Hepatocyte (in vitro differentiated cells): ENCODE measurements at places on chromosomes 13 and 19. TPM values are rescaled to one million over a fixed set of nuclear protein-coding genes. Genes with fewer than 3 reads are reported as not detected.
A peak's percentile ranks its signal among the peaks of the same experiment; 100 is the strongest.

The PNMA8C gene
- 0.27 TPM in 1 of 2 replicates, not detected in the other for total RNA-seq

The FGF9 gene
- 1.7 and 2.0 TPM in 2 replicates for total RNA-seq

The ZNF772 gene
- 18.5 TPM in 2 replicates for total RNA-seq

The HCST gene
- 0.97 and 1.4 TPM in 2 replicates for total RNA-seq

The ZNF724 gene
- total RNA-seq: 6.5 and 11.2 TPM in 2 replicates

- H3K4me1 ChIP-seq: no peaks in the 10 kb centered on the region
- no peak for DNase-seq
- H3K36me3 ChIP-seq: no peaks in the 10 kb centered on the region
- H3K4me3 ChIP-seq: no peak overlapping the region
Measured at GRCh38 chr13:66933994-66934393, 296.1 kb downstream of the PCDH9 start.

DNA sequence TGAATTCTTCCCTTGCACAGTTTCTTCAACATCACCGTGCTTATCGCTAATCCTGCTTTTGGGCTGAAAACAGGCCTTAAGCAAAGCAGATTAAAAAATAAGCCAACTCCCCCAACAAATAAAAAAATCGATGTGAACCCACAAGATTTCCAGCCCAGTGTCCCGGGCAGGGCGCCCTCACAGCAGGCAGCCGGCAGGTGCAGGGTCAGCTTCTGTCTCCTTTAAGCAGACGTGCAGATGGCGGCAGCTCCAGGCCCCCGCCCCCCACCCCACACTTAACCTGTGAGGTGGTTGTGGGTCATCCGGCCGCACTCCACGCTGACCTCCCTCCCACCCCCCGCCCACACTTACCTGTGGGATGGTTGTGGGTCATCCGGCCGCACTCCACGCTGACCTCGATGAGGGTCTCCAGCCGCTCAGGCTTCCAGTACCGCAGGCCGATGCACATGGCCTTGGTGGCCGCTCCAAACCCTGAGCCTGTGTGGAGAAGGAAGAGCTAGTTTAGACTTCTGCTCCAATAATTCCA lies 19.8 kb downstream of the ADPRHL1 start:
- H3K27ac ChIP-seq: no peak overlapping the region
- H3K4me1 ChIP-seq: peaks cover 7% of the 10 kb centered on the region
- no peak overlapping the region for H3K4me3 ChIP-seq
- DNase-seq: no peak
- no peaks in the 10 kb centered on the region for H3K36me3 ChIP-seq

- DNase-seq: no peak
- H3K27me3 ChIP-seq: no peaks in the 10 kb centered on the region
- H3K4me1 ChIP-seq: peaks cover 8% of the 10 kb centered on the region
Measured at GRCh38 chr19:4016486-4016885, 8.9 kb downstream of the PIAS4 start.

GRCh38 chr13:75691183-75691582 lies 55.1 kb downstream of the LMO7 start:
- H3K4me3 ChIP-seq: no peak overlapping the region
- no peak for DNase-seq
- peak overlapping the region; percentile 51 for H3K27ac ChIP-seq
- H3K36me3 ChIP-seq: no peaks in the 10 kb centered on the region
- H3K27me3 ChIP-seq: no peaks in the 10 kb centered on the region

DNA sequence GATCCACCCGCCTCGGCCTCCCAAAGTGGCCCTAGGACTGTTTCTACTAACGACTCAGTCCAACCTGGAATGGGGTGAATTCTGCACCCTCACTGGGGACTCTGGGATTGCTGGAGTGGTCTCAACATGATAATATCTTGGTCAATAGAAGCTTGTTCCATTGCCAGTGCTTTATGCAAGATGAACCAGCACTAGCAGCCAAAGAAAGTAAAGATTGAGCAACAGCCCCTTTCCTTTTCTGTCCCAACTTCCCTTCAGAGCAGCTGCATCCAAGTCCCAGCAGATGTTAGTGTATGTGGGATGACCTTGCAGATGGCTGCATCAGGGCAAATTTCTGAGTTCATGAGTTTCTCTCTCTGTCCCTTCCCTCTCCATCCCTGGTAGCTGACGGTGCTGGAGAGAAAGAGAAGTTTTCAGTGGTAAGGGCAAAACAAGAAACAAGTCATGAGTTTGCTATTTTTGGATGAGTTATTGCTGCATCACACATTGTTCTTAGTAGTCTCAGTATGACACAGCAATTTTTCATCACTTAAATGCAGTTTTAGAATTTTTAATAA lies 183.6 kb upstream of the EDNRB start:
- H3K27ac ChIP-seq: no peak overlapping the region
- H3K27me3 ChIP-seq: no peaks in the 10 kb centered on the region
- H3K4me1 ChIP-seq: no peaks in the 10 kb centered on the region

DNA sequence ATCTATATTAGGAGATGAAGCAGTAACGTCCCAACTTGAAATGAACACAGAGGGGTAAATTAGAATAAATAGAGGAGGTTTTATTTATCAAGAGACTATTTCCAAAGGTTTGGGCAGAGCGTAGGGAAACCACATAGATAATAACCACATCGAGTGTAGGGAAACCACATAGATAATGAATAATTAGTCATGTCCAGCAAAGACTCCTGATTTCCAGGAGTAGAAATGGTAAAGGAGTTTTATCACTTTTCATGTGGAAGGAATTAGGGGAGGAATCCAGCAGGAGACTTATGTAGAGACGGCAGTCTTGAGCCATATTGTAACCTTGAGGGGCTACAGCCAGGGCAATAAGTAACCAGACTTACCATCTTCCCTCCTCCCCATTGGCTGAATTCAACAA lies 136.3 kb upstream of the CSNK1A1L start:
- no peak overlapping the region for H3K4me3 ChIP-seq
- H3K36me3 ChIP-seq: no peaks in the 10 kb centered on the region
- H3K4me1 ChIP-seq: no peaks in the 10 kb centered on the region
- no peak overlapping the region for H3K27ac ChIP-seq

DNA sequence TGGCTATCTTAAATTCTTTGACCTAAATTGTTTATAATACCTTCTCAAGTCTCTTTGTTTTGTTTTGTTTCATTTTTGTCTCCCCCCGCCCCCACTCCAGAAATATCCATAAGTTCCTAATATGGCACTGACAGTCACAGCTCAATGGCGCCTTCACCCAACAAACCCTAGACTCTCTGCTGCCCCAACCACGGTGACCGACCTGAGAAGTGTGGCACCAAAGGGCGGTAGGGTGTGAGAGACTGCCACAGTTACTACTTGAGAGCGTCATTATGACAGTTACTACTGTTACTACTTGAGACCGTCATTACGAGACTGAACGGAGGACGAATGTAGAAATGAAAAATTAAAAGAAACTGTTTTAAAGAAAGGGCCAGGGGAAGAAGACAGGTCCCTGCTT lies 34.4 kb upstream of the PSPC1 start:
- H3K27ac ChIP-seq: no peak overlapping the region
- H3K4me3 ChIP-seq: no peak overlapping the region
- H3K27me3 ChIP-seq: no peaks in the 10 kb centered on the region
- no peaks in the 10 kb centered on the region for H3K36me3 ChIP-seq

GRCh38 chr13:34391076-34391475 lies 551.0 kb upstream of the NBEA start:
- no peaks in the 10 kb centered on the region for H3K36me3 ChIP-seq
- no peak for DNase-seq
- no peaks in the 10 kb centered on the region for H3K4me1 ChIP-seq
- H3K4me3 ChIP-seq: no peak overlapping the region
- H3K27me3 ChIP-seq: no peaks in the 10 kb centered on the region

GRCh38 chr13:41985788-41986508 lies 25.0 kb upstream of the VWA8 start:
- H3K4me3 ChIP-seq: no peak overlapping the region
- H3K4me1 ChIP-seq: no peaks in the 10 kb centered on the region
- H3K27me3 ChIP-seq: no peaks in the 10 kb centered on the region
- no peaks in the 10 kb centered on the region for H3K36me3 ChIP-seq
- DNase-seq: no peak

GRCh38 chr13:30033681-30034457 lies 183.5 kb upstream of the UBL3 start:
- H3K27ac ChIP-seq: peak overlapping the region; percentile 54
- no peak overlapping the region for H3K4me3 ChIP-seq
- H3K27me3 ChIP-seq: no peaks in the 10 kb centered on the region
- DNase-seq: peak; percentile 50

DNA sequence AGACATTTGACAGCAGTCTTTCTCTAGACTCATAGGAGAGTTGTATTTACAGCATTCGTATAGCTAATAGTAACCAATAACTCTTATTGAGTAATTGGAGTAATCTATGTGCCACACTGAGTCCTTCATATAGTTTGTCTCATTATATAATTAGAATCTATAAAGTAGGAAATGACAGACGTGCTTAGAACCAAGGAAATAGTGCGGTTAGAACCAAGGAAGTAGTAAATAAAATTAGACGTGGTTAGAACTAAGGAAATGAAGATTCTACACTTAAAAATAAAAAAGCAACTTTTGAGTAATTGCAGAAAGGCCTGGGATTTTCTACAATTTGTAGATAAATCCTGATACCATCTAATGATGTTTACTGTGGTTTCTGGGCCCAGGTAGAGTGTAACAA lies 107.8 kb upstream of the TNFSF11 start:
- no peak overlapping the region for H3K4me3 ChIP-seq
- no peaks in the 10 kb centered on the region for H3K36me3 ChIP-seq
- H3K4me1 ChIP-seq: no peaks in the 10 kb centered on the region
- no peak for DNase-seq

- H3K27me3 ChIP-seq: no peaks in the 10 kb centered on the region
- H3K36me3 ChIP-seq: peaks cover 5% of the 10 kb centered on the region
- H3K4me1 ChIP-seq: peaks cover 14% of the 10 kb centered on the region
- H3K4me3 ChIP-seq: peak overlapping the region; percentile 61
Measured at GRCh38 chr19:57747472-57747807, 825 bp downstream of the ZNF776 start.

DNA sequence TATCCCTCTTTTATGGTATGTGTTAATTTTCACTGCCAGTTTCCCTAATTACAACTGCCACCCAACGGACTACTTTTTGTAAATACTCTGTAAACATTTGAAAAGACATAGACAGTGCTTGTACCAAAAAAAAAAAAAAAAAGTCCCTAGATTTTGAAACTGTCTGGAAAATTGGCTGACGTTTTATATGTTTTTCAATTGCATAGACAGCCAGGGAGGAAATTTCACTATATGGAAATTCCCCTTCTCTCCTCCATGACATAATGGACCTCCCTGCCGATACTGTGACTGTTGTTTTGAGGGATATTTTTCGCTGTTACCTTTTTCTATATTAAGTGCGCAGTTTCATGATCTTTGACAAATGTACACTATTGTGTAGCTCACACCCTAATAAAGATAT lies 43.4 kb downstream of the C13orf42 start:
- H3K36me3 ChIP-seq: no peaks in the 10 kb centered on the region
- no peak for DNase-seq
- H3K27me3 ChIP-seq: peaks cover 5% of the 10 kb centered on the region

DNA sequence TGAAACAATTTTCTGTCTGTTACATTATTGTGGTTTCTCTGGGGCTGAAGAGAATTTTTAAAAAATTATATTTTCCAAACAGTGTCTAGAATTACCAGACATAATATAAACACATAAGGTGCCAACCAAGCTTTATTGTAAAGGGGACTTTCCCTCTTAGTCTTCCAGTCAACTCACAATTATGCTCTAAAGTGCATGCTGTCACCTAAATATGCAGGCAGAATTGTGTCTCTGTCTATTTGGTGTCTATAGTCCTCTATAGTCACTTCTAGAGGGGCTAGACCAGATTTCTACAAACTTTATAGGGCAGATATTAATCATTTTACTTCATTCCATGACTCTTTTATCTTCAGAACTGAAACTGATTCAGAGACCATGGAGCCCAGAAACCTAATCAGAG lies 12.8 kb downstream of the ZNF254 start:
- H3K27ac ChIP-seq: no peak overlapping the region
- no peaks in the 10 kb centered on the region for H3K27me3 ChIP-seq
- no peak overlapping the region for H3K4me3 ChIP-seq
- no peaks in the 10 kb centered on the region for H3K36me3 ChIP-seq

DNA sequence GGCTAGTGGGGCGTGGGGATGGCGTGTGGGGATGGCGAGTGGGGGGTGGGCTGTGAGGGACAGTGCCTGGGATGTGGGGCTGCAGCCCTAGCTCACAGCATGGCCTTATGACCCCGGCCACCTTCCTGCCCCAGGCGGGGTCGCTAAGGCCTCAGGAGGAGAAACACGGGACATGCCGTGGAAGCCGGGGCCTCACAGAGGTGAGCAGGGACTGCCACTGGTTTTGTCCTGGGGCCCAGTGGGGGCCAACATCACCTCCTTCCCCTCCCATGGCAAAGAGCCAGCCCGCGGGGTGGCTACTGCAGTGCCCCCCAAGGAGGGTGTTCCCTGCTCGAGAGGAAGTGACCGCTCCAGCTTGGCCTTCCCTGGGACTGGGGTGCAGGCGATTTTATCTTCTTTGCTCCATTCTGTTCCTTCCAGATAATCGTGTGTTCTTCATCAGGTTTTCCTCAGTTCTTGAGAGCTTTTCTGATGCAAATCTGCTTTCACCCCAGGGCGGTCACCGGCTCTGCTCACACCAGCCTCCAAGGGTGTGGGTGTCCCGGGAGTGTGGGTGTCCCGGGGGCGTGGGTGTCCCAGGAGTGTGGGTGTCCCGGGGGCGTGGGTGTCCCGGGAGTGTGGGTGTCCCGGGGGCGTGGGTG lies 1.2 kb downstream of the F7 start:
- H3K27me3 ChIP-seq: peaks cover 15% of the 10 kb centered on the region
- peaks cover 19% of the 10 kb centered on the region for H3K4me1 ChIP-seq
- no peak overlapping the region for H3K27ac ChIP-seq
- no peak for DNase-seq
- H3K36me3 ChIP-seq: no peaks in the 10 kb centered on the region
- H3K4me3 ChIP-seq: no peak overlapping the region

- H3K36me3 ChIP-seq: no peaks in the 10 kb centered on the region
- no peak for DNase-seq
- H3K27me3 ChIP-seq: no peaks in the 10 kb centered on the region
Measured at GRCh38 chr19:18059902-18060301, 26.8 kb downstream of the IL12RB1 start.

GRCh38 chr13:104798486-104798885 lies 1732.3 kb upstream of the SLC10A2 start:
- no peak overlapping the region for H3K27ac ChIP-seq
- H3K4me3 ChIP-seq: no peak overlapping the region
- no peaks in the 10 kb centered on the region for H3K4me1 ChIP-seq
- no peaks in the 10 kb centered on the region for H3K36me3 ChIP-seq
- DNase-seq: no peak

- H3K4me3 ChIP-seq: no peak overlapping the region
- DNase-seq: no peak
- H3K4me1 ChIP-seq: no peaks in the 10 kb centered on the region
- H3K27me3 ChIP-seq: no peaks in the 10 kb centered on the region
Measured at GRCh38 chr13:78085434-78086225, 167.0 kb upstream of the EDNRB start.
